ENCODE measurements at places on chromosomes 3 and 15. TPM values are rescaled to one million over a fixed set of nuclear protein-coding genes. Genes with fewer than 3 reads are reported as not detected.

The PROS1 gene
- total RNA-seq: 7.4 TPM

The MRPS25 gene
- total RNA-seq: 50.5 TPM

The NANOGP8 gene
- total RNA-seq: not detected

DNA sequence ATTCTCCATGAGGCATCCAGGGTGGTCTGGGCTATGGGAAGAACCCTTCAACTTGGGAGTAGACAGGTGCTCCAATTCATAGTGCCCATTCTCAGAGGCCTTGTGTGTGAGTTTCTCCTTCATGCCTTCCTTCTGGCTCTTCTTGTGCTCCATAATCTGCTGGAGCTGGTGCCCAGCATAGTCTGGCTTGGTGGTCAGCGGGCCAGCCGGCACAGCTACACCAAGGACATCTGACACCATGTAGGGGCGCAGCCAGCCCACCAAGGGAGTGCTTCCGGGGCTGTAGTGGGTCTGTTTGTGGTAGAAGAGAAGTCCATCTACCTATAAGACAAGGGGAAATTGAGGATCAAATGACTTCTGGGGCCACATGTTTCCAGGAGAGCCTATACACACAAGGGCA is 19.2 kb upstream of the PTPN9 start:
- peak overlapping the region; percentile 85 for H3K27ac ChIP-seq
- no peak for DNase-seq
- H3K4me3 ChIP-seq: no peak overlapping the region

Measured in T-helper 17 cell (primary cell).